ENCODE measurements at places on chromosomes 12 and 14.

DNA sequence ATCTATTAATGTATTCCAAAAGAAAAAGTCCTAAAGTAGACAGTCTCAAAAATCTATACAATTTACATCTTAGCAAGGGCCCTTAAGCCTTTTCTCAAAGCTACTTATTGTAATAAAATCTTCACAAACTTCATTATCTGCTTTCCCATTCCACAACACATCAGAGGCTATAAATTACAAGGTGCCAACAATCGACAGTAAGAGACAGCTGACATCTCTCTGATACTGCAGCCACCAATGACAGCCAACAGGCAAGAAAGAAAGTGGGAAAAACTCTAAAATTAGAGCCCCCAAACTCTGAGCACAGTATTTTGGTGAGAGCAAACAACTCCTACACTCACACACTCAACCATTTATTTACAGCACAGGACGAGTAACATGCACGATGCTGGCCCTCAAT is 2.2 kb downstream of the ANGEL1 start:
- ATAC-seq = no peak

DNA sequence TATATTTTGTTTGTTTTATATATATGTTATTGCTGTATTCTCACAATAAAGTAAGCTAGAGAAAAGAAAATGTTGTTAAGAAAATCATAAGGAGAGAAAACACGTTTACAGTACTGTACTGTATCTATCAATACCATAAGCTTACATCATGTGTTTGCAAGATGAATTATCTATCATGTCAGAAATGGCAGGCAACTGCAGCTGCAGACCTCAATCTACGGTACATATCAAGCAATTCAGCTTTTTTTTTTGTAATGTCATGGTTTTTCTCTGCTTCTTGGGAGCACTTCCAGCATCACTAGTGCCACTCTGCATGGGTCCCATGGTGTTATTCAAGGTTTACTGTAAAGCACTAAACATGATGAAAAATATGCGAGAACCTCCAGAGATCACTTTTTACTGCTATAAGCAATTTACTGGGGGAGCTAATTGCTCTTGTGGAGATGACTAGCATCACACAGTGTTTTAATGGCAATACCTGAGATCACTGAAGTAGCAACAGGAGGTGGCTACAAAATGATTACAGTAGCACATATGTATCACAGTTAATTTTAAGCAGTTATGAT is 9.0 kb upstream of the KRT2 start:
- ATAC-seq = no peak

DNA sequence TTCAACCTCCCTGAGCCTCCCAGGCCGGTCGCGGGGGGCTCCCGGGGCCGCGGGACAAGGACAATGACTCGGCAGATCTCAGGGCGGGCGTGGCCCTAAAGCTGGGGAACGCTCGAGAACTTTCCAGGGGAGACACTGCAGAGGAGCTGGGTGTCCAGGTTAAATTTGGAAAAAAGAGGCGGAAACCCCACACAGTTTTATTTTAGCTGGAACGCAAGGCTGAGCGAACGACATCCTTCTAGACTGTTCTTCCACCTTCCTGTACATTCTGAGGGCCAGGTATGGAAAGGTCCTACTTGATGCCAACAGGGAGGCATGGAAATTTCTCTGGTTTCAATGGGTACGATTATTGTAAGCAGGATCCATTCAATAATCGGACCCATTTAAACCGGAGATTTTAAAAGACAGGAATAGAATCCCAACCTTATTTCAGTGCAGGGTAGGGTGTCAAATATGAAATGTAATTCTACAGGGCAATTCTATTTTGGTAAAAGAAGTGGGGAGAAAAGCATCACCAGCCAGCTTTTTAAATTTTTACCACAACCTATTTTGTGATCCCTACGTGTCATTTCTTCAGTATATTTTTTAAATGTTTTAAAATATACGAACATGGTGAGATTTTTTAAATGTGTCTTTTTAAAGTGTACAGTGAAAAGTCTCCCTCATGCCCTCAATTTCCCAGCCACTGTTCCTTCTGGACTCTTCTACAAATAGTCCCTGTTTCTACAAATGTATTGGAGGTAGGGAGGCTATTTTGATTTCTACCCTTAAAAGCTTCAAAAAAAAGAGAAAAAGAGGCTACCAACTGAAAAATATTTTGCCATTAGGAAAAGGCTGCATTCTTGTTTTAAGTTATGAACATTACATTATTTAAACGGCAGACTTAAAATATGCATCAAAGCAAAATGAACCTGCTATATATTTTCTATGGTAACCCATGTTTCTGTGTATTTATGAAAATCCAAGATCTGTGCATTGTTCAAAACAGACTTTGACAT is 1.1 kb upstream of the UBC start:
- no peak for ATAC-seq

GRCh38 chr14:71642715-71643114 is 289.5 kb upstream of the RGS6 start:
- ATAC-seq = no peak

- ATAC-seq = no peak
Measured at GRCh38 chr12:46456356-46457334, 84.1 kb upstream of the SLC38A2 start.

DNA sequence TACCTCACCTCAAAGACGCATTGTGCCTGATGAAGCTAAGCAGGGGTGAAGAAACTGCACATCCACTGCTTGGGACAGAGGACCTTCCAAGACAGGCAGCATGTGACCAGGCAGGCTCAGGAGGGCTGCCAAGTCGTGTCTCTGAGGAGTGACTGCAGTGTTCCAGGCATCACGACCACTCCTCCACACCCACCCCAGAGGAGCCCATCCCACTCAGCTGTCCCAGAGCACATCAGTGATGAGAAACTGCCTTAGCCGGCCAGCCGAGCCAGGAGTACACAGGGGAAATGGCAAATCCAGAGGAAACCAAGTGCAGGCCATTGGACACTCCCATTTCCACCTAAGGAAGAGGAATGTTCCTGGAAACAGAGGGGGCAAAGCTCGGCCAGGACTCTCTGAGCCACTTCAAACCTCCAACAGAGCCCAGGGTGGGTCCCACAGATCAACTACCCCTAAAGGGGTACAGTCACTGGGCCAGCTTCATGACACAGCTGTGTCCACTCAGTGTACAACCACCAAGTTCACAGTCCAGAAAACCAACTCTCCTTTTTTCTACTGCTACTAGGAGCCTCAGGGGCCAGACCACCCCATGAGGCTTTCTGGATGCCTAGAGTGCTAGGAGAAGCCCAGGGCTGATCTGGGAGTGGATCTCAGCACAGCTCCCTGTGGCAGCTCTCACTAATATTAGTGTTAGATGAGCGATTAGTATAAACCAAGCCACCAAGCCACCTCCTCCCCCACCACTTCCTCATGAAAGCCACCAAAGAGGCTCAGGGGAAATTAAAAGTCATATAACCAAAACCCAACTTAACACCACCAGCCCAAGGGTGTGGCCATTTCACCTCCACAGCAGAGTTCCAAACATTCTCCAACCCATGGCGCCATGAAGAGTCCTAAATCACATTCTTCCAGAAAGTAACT is 15.4 kb downstream of the PXN start:
- peak; percentile 25 for ATAC-seq

GRCh38 chr12:11578461-11578993 is 70.9 kb upstream of the ETV6 start:
- peak; percentile 20 for ATAC-seq

DNA sequence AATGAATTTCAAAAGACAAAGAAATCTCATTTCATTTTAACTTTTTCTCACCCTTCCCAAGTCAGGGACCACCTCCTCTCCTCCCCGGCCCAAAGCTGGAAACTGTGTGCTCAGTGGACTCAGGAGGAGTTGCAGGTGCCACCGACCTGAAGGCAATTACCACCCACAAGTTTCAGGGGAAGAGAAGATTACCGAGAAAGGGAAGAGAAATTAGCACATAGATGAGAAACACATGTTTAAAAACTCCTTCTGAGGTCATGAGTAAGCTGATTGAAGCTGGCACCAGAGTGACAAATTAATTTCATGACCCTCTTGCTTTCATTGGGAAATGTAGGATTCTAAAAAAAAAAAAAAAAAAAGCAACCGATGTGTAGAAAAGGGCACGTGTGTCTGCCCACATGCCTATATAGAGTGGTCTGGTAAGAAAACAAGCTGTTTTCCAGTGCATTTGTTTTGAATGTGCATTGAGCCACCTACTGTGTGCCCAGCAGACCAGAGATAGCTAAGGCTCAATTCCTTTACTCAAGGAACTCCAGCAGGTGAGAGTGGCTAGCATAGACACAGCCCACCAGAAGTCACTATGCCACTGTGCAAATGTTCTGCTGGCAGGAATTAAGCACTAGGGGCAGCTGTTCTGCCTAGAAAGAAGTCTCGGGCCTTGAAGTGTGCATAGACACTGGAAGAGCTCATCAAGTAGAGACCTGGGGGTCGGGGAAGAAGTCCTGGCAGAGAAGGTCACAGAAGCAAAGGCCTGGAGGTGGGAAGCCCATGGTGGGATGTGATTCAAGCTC is 30.5 kb downstream of the DPF3 start:
- ATAC-seq = no peak

DNA sequence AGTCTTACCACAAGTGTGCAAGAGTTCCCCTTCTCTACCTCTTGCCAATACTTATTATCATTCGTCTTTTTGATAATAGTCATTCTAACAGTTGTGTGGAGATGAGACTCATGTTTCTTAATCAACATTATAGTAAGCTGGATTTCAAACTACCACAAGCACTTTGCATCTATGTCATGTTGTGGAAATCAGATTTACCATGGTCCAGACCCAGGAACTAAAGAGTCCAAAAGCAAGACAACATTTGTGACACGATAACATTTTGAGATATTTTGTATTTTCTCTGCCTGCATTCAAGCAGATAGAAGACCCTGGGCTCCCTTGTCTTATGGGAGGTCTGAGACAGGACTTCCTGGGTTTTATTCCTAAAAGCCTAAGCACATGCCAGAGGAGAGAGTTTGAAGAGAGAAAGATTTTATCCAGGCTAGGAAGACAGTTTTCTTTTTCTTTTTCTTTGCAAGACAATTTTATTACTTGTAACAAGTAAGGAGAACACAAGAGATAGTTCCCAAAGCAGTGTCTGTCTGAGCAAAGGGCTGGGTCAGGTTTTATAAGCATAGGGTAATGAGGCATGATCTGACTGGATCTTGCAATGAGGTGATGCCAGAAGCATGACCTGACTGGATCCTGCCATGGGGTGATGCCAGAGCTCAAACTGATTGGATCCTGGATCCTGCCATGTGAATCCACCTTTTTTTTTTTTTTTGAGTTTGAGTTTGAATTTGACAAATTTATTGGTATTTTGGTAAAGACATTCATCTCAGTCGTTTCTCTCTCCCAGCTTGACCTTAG is 180.5 kb upstream of the HMGA2 start:
- ATAC-seq = no peak
